ENCODE measurements at places on chromosomes 6 and 20.

GRCh38 chr6:10526156-10526555, 5.0 kb downstream of the GCNT2 start:
- no peak for DNase-seq

DNA sequence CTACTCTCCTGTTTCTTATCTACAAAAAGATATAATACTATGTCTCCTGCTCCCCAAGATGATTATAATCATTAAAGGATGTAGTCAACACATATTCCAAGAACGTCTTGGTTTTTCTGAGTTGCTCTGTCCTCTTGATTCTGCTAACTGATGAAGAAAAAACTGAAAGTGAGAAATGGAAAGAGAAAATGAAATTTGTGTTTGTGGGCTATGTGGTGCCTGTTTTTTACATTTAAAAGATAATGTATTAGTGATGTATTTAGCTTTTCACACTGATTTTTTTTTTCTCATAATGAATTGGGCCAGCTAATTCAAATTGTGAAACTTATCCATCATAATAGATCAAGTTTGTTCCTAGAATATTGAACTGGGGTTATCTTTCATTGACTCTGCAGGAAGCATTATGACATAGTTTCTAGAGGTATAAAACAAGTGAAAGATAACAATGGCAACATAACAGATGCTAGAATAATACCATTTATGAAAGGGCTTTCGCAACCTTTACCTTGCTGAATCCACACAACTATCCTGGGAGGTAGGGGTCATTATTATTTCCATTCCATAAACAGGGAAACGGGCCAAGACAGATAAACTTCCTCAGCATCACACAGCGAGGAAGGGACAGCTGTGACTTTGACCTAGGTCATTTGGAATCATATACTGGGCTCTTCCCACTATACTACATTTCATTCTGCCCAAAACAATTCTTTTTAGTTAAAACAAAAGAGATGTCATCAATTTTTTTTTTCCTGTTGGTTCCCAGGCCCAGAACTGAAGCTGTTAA, 336.7 kb downstream of the GJA1 start:
- no peak for DNase-seq

GRCh38 chr6:25327432-25327831, 48.3 kb downstream of the CARMIL1 start:
- DNase-seq = no peak

- no peak for DNase-seq
Measured at GRCh38 chr6:167858842-167859664, 32.3 kb downstream of the AFDN start.

DNA sequence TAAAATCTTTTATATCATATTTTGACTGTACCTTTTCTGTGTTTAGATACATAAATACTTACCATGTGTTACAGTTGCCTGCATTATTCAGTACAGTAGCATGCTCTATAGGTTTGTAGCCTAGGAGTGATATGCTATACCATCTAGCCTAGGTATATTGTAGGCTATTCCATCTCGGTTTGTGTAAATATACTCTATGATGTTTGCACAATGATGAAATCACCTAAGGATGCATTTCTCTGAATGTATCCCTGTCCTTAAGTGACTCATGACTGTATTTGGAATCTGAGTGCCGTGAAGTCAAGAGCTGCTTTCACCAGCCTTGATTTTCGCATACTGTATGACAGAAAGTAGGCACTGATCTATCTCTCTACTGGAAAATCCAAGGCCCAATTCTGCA, 129.9 kb downstream of the UTRN start:
- DNase-seq = no peak

DNA sequence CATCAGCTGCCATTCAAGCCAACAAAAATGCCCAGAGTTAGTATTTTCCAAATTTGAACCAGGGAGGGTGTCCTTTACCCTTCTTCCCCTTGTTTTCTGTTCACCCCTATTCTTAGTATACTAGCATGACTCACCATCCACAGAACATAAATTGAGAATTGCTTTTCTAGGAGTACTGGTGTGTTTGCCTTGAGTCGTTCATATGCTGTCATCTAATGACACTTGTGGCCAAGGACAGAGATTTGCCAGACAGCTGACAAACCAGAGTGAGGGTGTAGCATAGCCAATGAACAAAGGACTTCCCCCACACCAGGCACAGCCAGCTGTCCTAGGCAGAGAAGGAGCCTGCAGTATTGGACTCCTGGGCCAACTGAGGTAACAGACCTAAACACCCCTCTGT, 62.2 kb downstream of the FILIP1 start:
- DNase-seq = no peak

DNA sequence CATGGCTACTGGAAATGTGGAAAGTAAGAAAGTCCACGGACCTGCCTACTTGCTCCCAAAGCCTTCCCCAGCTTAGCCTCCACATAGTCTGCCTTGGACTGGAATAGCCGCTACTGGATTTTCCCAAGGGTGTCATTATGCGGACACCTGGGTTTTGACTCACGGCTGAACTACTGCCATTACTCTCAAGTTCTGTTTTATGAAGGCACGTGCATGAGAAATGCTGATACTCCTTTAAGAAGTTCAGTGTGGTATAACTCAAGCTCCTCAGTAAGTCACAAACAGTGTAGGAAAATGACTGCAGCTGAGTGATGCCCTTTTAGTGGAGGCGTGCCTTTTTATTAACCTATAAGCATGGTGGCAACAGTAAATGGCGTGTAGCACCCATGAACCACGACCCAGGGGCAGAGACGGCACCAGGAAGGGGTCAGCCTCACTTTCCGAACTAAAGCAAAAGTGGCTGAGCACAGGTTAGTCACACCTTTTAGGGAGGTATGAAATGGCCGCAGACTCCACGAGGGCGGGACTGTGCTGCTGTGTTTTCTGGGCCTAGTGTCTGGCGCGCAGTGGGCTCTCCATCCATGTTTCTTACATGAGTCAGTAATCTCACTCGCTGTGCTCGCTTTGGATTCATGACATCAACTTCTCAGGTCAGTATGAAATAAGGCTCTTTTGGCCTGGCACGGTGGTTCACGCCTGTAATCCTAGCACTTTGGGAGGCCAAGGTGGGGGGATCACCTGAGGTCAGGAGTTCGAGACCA, 23.9 kb downstream of the PSMG4 start:
- no peak for DNase-seq

DNA sequence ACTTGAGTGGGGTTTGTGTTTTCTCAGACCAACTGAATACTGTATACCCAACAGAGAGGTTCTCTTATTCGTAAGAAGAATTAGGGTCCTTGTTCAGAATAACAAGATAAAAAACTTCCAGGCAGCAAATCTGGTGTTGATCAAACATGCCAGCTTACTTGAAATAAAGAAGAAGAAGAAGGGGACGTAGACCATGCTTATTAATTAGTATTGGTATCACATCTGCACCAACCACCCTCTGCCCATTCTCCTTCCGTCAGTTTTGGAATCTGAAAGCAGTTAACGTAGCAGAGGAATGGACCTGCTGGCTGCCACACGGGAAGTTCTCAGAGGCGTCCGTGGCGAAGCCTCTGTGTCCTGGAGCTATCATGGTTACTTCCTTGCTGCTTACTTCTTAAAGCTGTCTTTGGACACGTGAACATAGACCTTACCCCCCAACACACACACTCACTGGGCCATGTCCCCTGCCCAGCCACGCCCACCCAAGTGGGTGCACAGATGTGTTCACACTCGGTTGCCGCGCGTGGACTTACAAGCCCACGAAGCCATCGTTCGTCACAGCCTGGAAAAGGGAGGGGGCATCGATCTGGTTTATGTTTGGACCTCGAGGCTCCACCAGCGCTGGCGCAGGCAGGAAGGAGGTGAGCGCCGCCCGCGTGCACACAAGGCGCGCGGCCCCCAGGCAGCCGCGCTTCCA, 4.1 kb upstream of the DLL1 start:
- DNase-seq = no peak

- no peak for DNase-seq
Measured at GRCh38 chr6:80158478-80158989, 52.1 kb downstream of the BCKDHB start.

- DNase-seq = no peak
Measured at GRCh38 chr20:56873836-56874235, 244.7 kb downstream of the TFAP2C start.

- no peak for DNase-seq
Measured at GRCh38 chr6:43715056-43715788, 27.6 kb upstream of the MRPS18A start.

DNA sequence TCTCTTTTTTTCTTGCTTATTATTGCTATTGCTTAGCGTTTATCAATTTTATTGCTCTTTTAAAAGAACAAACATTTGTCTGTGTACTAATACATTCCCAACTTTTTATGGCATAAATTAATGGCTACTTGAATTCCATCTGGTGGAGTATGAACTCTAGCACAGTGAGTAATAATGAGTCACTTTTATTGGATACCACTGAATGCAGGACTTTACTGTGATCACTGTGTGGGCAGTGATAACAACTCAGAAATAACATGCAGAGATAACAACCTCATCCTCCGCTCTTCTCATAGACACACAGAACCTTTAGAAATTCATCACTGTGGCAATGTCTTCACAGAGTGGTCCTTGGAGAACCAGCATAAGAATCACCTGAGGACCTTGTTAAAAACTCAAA, 174.9 kb upstream of the PRND start:
- DNase-seq = no peak

GRCh38 chr6:133550026-133550425, 308.9 kb downstream of the EYA4 start:
- DNase-seq = no peak

DNA sequence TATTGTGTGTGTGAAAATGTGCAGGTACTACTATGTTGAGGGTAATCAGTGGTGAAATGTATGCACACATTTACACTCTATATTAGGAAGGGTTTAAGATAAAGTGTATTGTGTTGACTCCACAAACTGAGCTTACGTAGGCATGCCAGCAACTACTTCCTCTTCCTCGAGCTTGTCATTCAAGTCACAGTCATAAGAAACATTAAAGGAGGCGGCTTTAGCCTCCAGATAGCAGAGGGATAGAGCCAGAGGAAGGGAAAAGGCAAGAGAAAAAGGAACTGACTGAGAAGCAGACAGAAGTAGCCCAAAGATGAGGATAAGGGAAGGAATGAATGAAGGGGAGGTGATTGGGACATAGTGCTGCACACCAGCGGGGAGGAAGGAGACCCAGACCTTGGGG, 55.2 kb downstream of the SMLR1 start:
- no peak for DNase-seq

DNA sequence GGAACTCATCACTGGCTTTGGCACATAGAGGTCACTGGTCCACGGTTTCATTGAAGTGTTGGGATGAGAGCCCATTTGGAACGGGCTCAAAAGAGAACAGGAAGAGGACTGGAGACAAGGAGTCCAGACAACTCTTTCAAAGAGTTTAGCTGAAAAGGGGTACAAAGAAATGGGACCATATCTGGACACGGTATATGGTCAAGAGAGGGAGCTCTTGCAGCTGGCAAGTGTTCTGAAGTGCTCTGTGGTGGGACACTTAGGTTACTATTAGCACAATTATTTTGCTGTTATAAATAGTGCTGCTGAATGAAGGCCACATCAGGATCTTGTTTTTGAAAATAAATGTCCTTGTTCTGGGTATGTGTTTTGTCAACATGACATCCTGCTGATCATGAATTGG, 4.6 kb downstream of the SGK2 start:
- no peak for DNase-seq

GRCh38 chr6:3360727-3361045, 96.2 kb downstream of the SLC22A23 start:
- DNase-seq = no peak

DNA sequence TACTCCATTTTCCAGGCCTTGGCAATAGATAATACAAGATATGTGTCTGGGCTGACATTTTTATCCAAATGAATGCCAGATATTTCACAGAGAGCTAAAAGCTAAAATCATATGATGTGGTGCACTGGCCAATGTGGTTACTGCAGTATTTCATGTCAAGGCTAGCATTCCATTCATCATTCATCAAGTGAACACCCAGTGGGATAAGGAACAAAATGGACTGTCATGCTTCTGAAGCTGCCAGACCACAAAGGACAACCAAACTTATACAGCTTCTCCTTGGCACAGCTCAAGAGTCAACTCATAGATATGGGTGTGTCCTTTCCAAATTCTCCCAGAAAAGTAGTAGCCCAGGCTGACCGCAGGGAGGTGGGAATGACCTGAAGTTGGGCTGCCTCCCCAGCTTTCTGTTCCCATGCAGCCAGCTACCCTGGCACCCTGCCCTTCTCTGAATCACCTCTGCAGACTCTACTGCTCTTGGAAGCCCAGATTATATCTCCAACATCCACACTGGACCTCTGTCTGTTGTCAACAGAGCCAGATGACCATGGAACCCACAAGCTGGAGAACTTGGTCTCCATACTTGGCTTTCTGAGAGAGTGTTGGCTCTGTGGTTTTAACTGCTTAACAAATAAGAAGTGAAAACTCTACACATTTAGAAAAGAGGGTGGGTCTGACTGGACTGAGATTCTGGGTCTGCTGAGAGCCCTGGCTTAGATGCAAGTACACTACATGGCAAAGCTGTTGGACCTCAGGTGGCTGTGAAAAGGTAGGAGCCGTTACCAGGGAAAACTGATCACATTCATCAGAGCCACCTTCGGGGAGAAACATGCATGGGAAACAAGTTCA, 122.8 kb downstream of the ALDH8A1 start:
- no peak for DNase-seq

- DNase-seq = no peak
Measured at GRCh38 chr6:91415031-91415605, 828.2 kb upstream of the MAP3K7 start.

DNA sequence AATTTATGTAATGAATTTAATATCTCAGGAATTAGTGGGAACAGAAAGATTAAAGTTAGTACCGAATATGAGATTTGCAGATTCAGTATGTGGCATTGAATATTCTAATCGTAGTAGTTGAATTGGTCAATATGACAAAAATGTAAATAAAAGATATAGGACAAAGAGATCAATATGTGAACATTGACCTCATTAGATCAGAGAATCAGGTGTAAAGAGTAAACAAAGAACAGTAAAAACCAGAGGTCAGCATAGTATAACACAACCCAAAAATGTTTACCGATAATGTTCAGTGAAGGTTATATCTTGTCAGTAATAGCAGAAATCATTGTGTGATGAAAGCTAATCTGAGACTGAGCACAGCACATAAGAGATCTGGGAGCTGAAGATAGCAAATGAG, 152.0 kb downstream of the FAM83B start:
- DNase-seq = no peak

DNA sequence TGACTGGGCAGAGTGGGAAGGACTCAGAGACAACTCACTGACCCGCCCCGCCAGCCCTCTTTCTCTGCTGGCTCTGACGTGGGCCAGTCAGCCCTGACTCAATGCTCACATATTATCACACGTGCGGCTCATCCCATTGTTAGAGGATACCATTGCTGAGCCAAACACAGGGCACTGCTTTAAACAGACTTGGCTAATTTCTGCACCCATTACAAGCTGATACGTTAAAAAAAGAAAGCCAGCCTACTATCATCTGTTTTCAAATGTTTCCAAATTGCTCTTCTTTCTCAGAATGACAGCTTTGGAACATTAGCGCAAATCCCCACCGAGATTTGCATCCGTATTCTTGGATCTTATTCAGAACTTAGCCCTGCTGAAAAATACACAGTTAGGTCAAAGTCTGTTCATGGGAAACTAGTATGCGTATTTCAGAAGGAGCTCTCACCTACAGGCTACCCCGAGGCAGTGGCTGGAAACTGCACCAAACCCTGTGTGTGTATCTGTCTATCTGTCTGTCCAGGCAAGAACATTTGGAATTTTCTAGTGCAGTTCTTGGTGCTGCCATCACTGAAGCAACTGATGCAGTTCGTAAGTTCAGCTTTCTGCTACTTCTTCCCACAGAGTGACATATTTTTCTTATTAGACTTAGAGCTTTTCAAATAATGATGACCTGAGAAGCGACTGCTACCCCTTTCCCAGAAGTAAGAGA, 32.8 kb downstream of the RAMACL start:
- no peak for DNase-seq

Measured in activated naive CD4-positive, alpha-beta T cell (primary cell).